ENCODE measurements at places on chromosomes 3 and 15. TPM values are rescaled to one million over a fixed set of nuclear protein-coding genes. Genes with fewer than 3 reads are reported as not detected.

Gene TM4SF4
- total RNA-seq = 36.5 TPM

Gene C2CD4A
- total RNA-seq = 0.02 TPM

Gene PLA2G4E
- total RNA-seq = not detected

Gene SLC9C1
- not detected for total RNA-seq

Gene TTBK2
- 1.6 TPM for total RNA-seq

Gene PLA2G4D
- not detected for total RNA-seq

Gene CFAP20DC
- total RNA-seq = 1.7 TPM

Gene ASTE1
- 4.3 TPM for total RNA-seq

Gene MNS1
- 2.7 TPM for total RNA-seq

Gene OCA2
- total RNA-seq = 0.13 TPM

Gene GOLGA6D
- total RNA-seq = not detected

Gene FOXL2NB
- total RNA-seq = 1.4 TPM

Gene ITGA11
- 2.9 TPM for total RNA-seq

Gene TMEM207
- not detected for total RNA-seq

Gene GOLGA8H
- 2.7 TPM for total RNA-seq

Gene CELF6
- total RNA-seq = 0.15 TPM

Gene BLM
- total RNA-seq = 15.5 TPM

Gene SAMD7
- total RNA-seq = not detected

Gene CYP1A2
- not detected for total RNA-seq

Gene CALML4
- total RNA-seq = 6.9 TPM

Gene SLC22A13
- not detected for total RNA-seq

Gene FBXL22
- 0.30 TPM for total RNA-seq

Gene FES
- total RNA-seq = 0.71 TPM

Gene CCR2
- total RNA-seq = not detected

Gene ZMAT3
- total RNA-seq = 6.6 TPM

Gene SPINK8
- total RNA-seq = not detected

Gene CACNA2D3
- total RNA-seq = 0.05 TPM

Gene NOX5
- 0.38 TPM for total RNA-seq

Gene VPS39
- total RNA-seq = 14.8 TPM

Gene SSUH2
- total RNA-seq = 1.0 TPM

Gene SNRPN
- 103 TPM for total RNA-seq

Gene RTP1
- total RNA-seq = not detected

Gene AP3B2
- total RNA-seq = 0.64 TPM

Gene ZIC4
- total RNA-seq = not detected

Gene FOXB1
- not detected for total RNA-seq

Gene RFC4
- total RNA-seq = 53.0 TPM

Gene CCR3
- total RNA-seq = not detected

Gene ATP8B4
- 1.6 TPM for total RNA-seq

Gene TNK2
- 18.7 TPM for total RNA-seq

Gene PROS1
- 9.9 TPM for total RNA-seq
